Omental fat pad (tissue), 4 donors: ENCODE measurements at places on chromosomes 6 and 20. TPM values are rescaled to one million over a fixed set of nuclear protein-coding genes. Genes with fewer than 3 reads are reported as not detected.
A peak's percentile ranks its signal among the peaks of the same experiment; 100 is the strongest.

DNA sequence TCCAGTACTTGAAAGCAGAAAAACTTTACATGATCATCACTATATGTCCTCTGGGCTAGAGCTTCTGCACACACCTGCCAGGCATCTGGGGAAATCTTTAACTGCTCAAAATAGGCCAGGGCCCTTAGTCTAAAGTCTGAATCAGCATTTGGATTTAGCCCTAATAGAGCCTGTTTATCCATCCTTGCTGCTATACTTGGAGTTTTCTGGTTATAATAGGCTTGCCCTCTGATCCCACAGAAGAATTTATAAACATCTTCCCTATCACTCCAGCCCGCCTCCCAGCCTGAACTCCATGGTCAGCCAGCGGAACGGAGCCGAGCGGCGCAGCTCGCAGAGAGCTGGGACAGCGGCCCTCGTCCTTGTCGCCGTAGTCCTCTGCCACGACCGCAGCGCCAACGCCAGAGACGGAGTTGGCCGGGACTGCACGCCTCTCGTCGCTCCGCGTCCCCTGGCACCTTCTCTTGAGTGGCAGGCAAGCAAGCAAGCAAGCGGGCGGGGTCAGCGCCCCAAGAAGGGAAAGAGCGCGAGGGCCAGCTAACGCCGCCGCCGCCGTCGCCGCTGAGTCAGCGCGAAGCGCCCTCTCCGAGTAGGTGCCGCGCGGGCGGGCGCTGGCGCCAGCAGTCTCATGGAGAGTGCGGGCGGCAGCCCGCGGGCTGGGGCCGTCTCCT, 25.4 kb upstream of the ASIP start:
- peak; percentile 29 for DNase-seq

DNA sequence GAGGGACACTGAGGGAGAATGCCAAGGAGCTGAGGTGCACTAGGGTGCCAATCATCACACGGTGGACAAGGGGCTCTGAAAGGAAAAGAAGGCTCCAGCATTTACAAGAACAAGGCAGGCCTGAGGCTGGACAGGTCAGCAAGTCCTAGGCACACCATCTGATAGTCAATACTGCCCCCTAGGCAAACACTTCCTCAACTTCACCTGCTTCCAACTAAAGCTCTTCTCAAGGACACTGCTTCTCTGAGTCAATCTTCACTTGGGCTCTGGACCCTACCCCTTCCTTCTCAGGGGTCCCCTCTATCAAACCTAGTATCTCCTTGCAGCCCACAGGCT, 37.7 kb upstream of the SLC4A11 start:
- DNase-seq, result no peak

GRCh38 chr6:125507987-125508655, 206.4 kb upstream of the HDDC2 start:
- no peak for DNase-seq

DNA sequence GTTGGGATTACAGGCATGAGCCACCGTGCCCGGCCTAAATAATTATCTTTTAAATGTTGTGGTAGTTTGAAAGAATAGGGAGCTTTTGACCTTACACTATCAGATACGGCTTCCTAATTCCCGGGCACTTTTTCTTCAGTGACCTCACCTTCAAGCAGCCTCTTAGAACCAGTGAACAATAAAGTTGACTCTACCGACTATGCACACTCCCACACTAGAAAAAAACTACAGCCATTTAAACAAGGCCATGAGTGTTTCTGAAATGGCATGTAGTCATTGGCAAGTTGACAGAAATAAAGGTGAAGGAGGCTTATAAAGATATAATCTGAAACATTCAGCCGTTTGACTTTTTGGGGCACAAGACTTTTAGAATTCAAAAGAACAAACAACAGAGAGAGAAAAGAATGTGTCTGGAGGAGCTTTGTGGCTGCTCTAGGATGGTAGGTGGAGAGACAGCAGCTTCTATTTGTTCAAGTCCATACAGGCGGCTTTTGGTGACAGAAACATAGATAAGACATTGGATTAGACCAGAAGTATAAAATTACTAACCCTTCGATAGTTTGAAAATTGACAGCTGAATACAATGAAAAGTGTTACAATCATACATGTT, 75.2 kb downstream of the GJA1 start:
- no peak for DNase-seq

- no peak for DNase-seq
These were observed 260.0 kb downstream of the MMUT start for GRCh38 chr6:49202924-49203536.

GRCh38 chr20:44354979-44355497, 461 bp upstream of the HNF4A start:
- DNase-seq, result no peak

DNA sequence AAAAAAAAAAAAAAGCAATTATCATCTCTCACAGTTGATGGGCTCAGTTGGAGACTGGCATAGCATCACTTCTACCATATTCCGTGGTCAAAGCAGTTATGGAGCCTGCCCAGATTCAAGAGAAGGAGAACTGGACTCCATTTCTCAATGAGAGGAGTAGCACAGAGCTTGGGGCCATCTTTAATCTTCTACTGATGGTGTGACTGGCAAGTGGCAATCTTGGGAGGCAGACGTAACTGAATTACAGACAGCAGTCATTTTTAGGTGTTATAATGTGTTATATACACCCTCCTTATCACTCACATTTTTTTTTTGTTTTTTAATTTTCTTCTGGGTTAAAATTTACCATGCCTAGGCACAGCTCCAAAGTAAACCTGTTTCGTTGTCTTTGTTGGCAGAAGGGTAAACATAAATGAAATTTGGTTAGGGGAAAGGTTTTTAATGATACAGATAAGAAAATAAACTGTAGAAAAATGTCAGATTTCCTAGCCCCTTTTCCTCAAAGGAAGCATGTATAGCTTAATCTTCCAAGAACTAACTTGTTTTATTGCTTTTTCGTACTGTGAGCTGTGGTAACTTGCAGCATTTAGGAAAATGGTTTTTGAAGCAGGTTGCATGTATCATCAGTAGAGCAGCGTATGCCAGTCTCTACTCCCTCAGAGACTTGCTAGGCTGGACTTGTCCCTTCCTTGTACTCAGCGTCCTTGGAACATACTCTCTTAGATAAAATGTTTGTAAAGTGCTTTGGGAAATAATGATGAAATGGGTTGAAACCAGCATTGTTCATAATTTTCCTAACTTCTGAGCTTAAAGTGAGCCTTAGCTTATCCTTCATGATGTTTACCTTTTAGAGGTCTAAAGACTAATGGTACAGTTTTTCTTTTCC, 25.7 kb downstream of the ZFAND3 start:
- DNase-seq, result no peak

DNA sequence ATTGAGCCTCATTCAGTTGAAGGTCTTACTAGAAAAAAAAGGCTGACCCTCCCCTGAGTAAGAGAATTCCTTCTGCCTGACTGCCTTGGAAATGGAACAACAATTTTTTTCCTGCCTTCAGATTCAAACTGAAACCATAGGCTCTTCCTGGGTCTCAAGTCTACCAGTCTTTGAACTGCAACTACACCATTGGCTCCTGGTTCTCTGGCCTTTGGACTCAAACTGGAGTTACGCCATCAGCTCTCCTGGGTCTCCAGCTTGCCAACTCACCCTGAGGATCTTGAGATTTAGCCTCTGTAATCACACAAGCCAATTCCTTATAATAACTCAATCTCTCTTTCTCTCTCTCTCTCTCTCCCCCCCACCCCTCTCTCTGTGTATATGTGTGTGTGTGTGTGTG, 36.0 kb upstream of the SNX9 start:
- no peak for DNase-seq

DNA sequence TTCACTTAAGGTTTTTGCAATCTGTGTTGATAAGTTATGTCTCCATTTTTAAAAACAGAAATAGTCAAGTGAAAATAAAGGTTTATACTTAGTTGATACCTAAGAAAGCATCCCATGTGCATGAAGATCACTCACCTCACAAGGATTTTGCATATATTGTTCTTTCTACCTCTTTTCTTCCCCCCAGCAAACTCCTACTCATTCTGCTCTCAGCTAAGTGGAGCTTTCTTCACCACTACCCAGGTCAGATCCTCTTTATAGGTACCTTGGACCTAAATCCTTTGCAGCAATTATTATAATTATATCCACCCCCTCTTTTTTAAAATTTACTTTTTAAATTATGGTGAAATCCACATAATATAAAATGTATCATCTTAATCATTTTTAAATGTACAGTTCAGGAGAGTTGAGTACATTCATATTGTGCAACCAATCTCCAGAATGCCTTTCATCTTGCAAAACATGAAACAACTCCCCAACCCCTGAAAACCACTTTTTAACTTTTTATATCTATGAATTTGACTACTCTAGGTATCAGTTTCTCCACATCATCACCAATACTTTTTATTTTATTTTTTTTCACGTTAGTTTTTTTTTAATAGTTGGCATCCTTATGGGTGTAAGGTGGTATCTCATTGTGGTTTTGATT, 9.3 kb upstream of the BACH2 start:
- DNase-seq, result no peak

DNA sequence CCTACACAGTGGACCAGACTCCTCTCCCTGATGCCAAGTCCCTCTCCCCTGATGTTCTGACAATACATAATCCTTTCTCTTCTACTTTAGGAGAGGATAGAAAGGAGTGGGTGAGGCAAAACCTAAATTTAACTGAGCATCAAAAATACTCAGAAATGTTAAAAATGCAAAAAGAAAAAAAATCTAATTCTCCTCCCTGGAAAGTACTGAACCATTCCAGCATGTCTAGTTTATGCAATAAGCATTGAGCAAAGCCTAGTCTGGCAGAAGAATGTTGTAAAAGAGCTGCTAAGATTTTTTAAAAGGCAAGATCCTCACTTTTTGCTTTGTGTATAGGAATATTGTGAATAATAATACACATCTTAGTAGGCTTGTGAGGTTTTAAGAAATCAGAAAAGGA, 116.6 kb upstream of the STXBP5 start:
- no peak for DNase-seq

The BANF2 gene
- total RNA-seq, result not detected

DNA sequence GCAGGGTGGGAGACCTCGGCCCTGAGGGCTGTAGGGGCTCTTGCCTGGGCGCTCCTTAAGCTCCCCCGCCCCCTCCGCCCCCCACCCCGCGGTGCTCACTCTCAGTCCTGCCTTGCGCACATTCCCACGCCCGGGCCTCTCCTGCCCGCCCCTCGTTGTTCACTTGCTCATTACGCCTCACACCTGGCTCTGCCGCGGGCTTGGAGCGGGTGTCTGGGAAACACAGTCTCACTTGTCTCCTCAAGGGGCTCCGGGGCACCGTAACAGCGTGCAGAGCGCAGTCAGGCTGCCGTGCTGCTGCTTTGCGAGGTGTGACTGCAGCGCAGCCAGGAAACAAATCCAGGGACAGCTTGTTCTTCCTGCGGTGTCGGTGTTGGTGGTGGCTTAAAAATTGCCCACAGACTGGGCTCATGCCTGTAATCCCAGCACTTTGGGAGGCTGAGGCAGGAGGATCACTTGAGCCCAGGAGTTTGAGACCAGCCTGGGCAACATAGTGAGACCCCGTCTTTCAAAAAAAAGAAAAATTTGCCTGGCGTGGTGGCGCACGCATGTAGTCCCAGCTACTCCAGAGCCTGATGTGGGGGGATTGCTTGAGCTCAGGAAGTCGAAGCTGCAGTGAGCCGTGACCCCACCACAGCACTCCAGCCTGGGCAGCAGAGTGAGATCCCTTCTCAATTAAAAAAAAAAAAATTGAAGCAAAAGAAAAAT, 4.6 kb downstream of the NPBWR2 start:
- DNase-seq, result no peak

GRCh38 chr6:26465776-26466175, 8.0 kb downstream of the BTN2A1 start:
- no peak for DNase-seq

The TAGAP gene
- 5.7 TPM for total RNA-seq

- no peak for DNase-seq
These were observed 326.9 kb downstream of the PACRG start for GRCh38 chr6:163054641-163055040.

DNA sequence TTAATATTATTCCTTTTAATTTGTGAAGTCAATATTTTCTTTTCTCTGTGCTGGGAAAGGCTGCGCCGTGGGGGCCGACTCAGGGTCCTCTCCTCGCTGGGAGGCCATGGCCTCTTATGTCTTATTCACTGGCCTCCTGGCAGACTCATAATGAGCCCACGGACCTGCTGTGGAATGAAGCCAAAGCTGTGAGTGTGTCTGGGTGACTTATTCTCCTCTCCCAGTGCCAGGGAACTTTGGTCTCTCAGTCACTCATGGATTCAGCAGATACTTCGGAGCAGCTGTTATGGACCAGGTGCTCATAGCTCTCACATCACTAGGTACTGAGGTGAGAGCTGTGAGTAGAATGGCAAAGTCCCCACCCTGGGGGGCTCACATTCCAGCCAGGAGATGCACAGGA, 297.6 kb downstream of the CDH26 start:
- no peak for DNase-seq

The TFEB gene
- 14.3 TPM for total RNA-seq

The SYCP2L gene
- 3.3 TPM for total RNA-seq

The ID4 gene
- 61.8 TPM for total RNA-seq
